ENCODE measurements at places on chromosomes 1 and 21. TPM values are rescaled to one million over a fixed set of nuclear protein-coding genes. Genes with fewer than 3 reads are reported as not detected.
A peak's percentile ranks its signal among the peaks of the same experiment; 100 is the strongest.

DNA sequence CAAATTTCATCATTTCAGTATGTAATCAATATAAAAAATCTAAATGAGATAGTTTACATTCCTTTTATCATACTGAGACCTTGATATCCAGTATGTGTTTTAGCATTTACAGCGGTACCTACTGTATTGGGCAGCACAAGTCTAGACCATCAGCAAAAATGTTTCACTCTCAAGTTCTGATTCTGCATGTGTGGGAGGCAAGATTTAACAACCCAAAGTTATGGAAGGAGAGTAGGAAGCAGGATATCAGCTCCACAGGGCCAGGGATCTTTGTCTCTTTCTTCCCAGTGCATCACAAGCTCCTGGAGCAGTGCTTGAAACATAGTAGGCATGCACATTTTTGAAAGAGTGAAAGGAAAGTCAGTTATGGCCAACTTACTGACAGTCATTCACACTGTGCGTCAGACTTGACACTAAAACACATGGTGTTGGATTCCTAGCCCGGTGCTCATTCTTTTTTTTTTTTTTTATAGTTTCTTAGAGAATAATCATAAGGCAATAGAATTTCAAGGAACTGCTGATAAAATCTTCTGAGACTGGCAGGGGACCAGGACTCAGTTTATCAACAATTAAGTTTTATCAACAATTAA is 6.1 kb downstream of the TENT5C start:
- H3K27ac ChIP-seq = no peak overlapping the region
- H3K4me1 ChIP-seq = peaks cover 14% of the 10 kb centered on the region
- no peaks in the 10 kb centered on the region for H3K36me3 ChIP-seq
- H3K4me3 ChIP-seq = no peak overlapping the region

DNA sequence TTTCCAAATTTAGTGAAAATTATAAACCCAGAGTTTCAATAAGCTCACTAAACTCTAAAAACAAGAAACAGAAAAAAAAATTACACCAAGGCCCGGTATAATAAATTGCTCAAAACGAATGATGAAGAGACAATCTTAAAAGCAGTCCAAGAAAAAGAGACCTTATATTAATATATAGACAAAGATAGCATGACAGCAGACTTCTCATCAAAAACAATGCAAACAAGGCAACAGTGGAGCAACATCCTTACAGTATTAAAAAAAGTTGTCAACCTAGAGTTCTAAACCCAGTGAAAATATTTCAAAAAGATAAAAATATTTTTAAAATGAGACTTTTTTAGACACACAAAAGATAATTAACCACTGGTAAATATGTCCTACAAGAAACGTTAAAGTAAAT is 46.7 kb downstream of the KIFAP3 start:
- no peak overlapping the region for H3K27ac ChIP-seq
- DNase-seq = no peak
- no peaks in the 10 kb centered on the region for H3K36me3 ChIP-seq
- H3K27me3 ChIP-seq = no peaks in the 10 kb centered on the region
- no peak overlapping the region for H3K4me3 ChIP-seq
- H3K4me1 ChIP-seq = no peaks in the 10 kb centered on the region

DNA sequence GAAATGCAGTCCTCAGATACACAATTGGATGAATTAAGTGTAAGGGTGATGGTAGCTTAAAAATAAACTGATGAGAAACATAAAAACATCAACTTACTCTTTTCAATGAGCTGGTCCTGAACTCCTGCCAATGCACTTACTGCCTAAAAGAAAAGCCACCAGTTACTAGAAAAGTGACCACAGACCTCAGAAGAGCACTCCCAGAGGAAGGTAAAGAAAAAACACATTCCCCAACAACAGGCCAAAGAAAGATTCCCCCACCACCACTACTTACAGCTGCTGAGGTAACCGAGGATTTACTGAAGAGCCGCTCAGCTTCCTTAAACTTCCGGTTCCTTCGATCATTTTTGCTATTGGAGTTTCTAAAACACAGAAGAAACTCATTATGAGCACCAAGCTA is 5.4 kb downstream of the MEAF6 start:
- no peak overlapping the region for H3K4me3 ChIP-seq
- peaks cover 3% of the 10 kb centered on the region for H3K4me1 ChIP-seq
- no peak for DNase-seq
- H3K27me3 ChIP-seq = no peaks in the 10 kb centered on the region

DNA sequence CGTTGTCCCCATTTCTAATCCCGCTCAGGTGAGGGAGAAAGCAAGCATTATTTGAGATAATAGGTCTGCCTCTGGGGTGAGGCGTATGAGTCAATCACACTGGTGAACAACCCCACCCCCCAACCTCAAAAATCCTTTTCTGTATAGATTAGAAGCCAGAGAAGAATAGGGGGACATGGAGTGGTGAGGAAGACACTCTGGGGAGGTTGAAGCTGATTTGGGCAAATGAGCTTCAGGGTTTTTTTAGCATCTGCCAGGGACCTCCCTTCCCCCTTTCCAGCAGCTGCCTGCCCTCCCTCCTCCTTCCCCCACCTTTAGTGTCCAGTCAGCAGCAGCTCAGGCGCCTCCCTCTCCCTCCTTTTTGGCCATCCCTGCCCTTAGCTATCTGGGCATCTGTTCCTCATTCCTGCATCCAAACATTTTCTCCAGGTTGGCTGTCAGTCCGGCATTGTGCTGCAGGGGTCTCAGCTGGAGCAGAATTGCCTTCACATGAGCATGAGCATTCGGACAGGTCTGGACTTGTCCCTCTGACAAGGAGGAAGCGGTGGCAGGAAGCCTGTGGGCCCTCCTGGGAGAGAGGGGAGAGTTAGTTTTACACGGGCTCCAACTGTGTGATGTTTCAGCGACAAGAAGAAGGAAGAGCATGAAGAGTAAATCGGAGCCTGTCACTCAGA is 30.8 kb upstream of the PTGFRN start:
- H3K36me3 ChIP-seq = no peaks in the 10 kb centered on the region
- no peak overlapping the region for H3K27ac ChIP-seq
- no peak overlapping the region for H3K4me3 ChIP-seq
- no peaks in the 10 kb centered on the region for H3K27me3 ChIP-seq
- DNase-seq = no peak

DNA sequence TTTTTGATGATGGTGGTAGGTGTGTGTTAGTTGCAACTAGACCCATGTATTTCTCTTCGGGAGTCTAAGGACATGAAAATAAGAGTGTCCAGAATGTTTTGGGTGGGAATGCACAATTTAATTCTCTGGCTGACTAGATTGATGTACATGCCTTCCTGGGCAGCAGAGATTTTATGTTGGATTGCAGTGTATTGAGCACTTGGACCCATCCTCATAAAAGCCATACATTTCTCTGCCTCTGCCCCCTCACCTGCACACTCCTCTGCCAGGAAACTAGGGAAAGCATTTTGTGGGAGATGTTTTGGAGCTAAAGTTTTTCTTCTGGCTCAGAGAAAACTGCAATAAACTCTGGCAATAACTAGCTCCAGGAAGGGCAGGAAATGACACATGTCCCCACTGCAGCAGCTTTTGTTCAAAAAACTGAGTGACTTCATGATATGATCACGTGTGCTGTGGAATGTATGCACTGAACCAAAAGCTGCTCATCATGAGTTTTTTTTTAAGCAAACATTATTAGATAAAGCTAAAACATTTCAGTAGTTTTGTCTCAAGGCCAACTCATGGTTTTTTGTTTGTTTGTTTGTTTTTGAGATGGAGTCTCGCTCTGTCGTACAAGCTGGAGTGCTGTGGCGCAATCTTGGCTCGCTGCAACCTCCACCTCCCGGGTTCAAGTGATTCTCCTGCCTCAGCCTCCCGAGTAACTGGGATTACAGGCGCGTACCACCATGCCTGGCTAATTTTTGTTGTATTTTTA is 17.6 kb downstream of the RIT1 start:
- H3K36me3 ChIP-seq = peaks cover 3% of the 10 kb centered on the region
- H3K4me1 ChIP-seq = no peaks in the 10 kb centered on the region
- no peak for DNase-seq
- H3K27me3 ChIP-seq = no peaks in the 10 kb centered on the region
- H3K27ac ChIP-seq = peak overlapping the region; percentile 36

GRCh38 chr21:44578371-44579055 is 1.9 kb downstream of the KRTAP10-5 start:
- peaks cover 2% of the 10 kb centered on the region for H3K4me1 ChIP-seq
- H3K36me3 ChIP-seq = no peaks in the 10 kb centered on the region
- H3K27ac ChIP-seq = no peak overlapping the region
- DNase-seq = peak; percentile 24

DNA sequence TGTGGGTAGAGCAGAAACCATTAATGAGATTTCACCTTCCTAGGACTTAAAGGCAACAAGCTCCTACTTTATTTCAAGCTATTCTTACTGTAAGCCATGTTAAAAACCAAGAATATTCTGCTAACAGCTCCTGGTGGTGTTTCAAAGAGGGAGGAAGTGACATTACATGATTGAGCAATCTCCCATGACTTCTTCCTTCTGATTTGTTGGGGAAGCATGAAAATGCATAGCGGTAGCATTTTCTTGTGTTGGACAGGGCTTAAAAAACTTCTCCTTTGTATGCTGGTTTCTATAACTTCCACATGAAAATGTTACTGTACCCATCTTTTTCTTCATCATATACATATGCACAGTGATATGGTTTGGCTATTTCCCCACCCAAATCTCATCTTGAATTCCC is 297.0 kb upstream of the SNX7 start:
- no peaks in the 10 kb centered on the region for H3K4me1 ChIP-seq
- H3K4me3 ChIP-seq = no peak overlapping the region
- no peaks in the 10 kb centered on the region for H3K27me3 ChIP-seq
- no peak for DNase-seq

TRIM62 gene
- total RNA-seq = 1.1 TPM

MMP23B gene
- 1.6 TPM for total RNA-seq

MAP1LC3C gene
- not detected for total RNA-seq

All from liver (tissue), 10 donors.